Fibroblast of skin of right biceps (primary cell): ENCODE measurements at places on chromosomes 5 and 9.

- no peak for DNase-seq
Measured at GRCh38 chr9:15140051-15140450, 167.0 kb downstream of the TTC39B start.

DNA sequence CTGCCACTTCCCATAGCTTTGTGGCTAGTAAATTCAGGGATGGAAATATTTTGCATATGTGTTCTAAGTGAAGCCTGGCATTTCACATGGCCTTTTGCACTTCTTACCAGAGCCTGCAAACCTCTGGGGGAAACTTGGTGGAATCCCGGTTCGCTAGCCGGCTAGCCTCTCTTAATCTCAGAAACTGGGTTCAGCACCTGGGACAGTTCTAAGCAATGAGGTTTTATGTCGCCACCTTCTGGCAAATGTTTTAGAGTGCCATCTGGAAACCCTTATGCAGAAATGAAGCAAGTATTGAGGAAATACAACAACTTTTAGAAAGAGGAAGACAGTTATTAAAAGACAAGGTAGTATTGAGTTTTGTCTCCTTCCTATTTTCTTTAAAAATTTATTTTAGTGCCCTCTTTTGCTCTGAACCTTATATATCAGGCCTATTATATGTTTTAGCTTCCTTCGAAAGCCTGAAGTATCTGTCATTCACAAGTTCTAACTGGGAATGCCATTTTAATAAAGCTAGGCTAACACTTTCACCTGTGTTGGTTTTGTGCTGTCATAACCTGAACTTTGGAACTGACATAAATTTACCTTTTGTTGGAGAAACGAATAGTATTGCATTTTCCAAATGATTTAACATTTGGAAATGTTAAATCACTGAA lies 963 bp upstream of the HTR1A start:
- peak; percentile 65 for DNase-seq

DNA sequence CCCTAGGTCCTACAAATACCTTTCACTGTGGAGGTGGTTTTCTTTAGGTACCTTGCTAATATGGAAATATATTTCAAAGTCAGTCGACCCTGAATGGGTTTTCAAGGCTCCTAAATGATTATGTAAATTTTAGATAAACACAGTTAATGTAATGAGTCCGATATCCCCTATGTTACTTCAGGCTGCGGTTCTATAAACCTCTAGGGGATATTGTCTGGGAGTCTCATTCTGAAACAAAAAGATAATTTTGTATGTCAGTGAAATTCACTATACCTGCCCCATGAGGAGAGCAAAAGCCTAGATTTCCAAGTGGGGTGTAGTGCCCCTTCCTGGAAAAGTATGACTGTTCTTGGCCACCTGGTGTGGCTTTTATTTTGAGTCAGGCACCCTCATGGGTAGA lies 377.3 kb downstream of the ICE1 start:
- no peak for DNase-seq

DNA sequence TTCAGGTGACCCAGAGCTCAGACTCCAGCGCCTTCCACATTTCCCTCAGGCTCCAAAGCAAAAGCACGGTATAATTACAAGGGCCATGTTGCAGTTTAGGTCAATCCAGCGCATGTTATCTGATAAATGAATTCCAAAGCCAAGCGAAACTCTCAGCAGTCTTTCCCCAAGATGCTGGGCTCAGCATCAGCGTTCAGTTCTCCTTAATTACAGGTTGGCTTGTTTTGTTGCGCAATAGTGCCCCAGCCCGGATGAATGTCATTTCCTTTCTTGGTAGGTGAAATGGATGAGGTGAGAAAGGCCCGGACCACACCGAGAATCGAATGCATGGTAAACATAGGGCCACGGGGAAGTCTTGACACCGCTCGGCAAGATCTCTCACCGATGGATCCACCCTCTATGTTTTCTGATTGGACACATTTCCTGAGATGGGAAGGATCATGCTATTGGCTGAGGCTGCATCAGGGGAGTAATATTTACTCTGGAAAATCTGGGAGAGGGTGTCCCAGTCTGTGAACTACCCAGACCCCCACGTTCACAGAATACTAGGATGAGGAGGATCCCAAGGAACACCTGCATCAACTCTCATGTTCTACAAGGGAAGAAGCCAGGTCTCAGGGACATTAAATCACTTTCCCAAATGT lies 221.2 kb upstream of the ANKRD55 start:
- DNase-seq = no peak

GRCh38 chr5:37598733-37599132 lies 219.6 kb downstream of the WDR70 start:
- DNase-seq = no peak

DNA sequence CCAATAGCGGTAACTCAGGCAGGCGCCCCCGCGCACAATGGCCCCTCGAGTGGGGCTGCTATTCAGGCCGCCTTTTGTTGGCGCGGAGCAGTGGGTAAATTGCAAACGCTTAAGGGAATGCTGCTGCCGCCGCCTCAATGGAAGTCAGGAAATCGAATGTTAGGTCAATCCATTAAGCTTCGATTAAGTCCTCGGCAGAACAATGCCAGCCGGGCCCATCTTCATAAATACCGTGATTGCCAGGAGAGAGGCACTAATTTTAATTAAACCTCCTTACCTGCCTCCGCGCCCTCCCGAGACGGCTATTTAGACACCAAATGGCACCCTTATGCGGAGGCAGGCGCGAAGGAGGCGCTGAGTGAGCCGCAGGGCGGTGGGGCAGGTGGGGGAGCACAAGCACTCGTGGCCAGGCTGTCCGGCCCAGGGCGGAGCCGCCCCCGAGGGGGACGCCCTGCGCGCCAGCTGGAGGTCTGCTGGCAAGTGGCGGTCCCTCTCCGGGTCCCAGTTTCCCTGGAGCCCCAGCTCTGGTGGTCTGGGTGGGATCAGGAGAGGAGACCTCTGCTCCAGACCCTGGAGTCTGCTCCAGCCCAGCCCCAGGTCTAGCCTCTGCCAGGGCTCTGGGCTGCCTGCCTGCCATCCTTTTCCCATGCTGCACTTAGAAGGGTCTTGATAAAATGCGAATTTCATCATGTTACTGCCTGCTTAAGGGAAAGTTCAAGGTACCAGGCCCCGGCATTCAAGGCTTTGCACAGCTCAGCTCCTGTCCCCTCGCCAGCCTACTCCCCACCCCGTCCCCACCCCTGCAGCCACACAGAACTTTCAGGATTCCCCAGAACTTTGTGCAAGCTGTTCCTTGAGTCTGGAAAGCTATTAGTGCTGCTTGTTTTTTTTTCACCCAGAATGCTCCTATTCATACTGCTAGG lies 19.7 kb downstream of the NR5A1 start:
- DNase-seq = no peak

GRCh38 chr9:68536876-68537615 lies 3.6 kb downstream of the TMEM252 start:
- DNase-seq = no peak

DNA sequence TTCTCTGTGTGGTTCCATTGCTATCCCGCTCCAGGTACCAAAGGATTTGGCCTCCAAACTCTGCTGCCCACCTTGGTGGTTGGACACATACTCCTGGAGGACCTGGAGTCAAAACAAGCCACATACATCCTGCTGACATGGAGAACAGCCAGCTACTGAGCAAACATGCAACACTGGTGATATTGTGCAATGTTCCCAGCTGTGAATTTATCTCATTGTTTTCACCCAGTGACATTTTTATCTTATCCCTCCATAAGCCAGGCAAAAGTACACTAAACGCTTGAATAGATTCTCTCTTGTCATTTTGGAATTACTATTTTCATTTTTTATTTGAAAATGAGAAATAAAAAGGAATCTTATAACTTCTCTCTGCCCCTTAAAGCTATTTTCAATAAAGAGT lies 11.1 kb upstream of the CTSL start:
- peak; percentile 80 for DNase-seq

- no peak for DNase-seq
Measured at GRCh38 chr5:83036991-83037575, 40.1 kb downstream of the TMEM167A start.

DNA sequence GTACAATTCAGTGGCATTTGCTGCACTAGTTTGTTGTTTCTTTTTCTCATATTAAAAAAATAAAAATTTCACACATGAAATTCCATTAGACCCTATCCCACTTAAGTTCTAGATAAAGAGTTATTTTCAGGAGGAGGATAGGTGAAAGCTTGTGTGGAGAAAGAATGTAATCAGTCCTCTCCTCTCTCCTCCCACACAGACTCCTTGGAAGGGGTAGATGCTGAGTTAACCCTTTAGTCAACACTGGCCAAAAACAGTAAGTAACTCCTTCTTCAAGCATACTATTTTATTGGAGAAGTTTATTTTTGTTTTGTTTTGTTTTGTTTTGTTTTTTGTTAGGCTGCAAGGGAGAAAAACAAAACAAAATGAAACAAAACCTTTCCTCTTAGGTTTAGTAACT lies 30.6 kb upstream of the LMNB1 start:
- no peak for DNase-seq

GRCh38 chr9:128892221-128892921 lies 10.4 kb downstream of the LRRC8A start:
- DNase-seq = peak; percentile 81

DNA sequence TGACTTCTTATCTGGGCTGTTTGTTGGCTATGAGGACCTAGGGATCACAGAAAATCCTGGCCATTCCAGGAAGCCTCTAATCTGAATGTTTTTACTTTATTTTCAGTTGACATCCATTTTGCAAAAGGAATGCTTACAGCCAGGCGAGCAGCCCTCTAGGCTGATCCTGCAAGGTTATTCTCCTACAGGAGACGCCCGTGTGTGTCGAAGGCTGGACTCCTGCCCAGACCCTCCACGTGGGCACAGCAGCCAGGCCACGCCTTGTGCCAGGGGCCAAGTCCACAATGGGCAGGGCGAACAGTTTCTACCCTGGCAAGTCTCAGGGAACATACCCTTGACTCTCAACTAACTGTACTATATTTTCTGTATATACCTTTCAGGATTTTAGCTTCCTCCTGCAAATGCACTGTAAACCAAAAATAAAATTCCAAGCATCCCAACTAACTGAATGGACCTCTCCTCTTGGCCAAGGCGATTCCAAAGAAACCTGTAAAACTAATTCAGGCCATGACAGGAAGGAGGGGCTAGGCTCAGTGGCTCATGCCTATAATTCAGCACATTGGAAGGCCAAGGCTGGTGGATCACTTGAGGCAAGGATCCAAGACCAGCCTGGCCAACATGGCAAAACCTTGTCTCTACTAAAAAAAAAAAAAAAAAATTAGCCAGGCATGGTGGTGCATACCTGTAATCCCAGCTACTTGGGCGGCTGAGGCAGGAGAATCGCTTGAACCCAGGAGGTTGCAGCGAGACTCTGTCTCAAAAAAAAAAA lies 5.7 kb downstream of the CMBL start:
- no peak for DNase-seq

DNA sequence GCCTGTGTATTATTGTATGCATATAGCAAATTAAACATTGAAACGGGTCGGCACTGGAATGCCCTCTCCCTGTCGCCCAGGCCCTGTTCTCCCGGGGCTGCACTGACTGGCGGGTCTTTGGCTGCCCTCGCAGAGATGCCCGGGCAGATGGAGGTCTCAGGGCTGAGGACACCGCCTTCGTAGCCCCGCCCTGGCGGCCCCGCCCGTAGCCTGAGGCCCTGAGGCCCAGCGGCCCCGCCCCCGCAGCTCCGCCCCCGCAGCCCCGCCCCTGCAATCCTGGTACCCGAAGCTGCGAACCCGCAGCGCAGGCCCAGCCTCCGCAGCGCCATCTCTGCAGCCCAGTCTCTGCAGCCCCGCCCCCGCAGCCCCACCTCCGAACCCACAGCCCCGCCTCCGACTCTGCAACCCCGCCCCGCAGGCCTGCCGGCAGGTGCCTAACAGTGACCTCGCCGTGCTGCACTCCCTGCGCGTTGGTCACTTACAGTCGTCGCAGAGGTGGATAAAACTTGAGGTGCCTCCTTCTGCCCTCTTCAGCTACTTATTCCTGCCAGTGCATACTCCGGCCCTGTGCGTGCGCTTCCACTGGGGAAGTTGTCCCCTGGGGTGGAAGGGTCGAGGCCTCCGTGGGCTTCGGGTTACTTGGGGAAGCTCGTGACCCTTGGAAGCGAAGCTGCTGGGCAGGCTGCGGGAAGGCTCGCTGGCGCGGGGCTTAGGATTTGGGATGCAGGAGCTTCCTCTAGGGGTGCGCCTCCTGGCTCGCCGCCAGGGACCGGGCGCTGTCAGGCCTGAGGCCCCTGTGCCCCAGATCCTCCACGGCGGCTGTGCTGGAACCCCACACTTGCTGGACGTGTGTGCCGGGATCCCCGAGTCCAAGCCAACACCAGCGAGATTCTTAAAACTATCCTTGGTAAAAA lies 72.3 kb downstream of the ICE1 start:
- DNase-seq = peak; percentile 51

- DNase-seq = peak; percentile 35
Measured at GRCh38 chr5:83145241-83145640, 67.9 kb downstream of the XRCC4 start.

GRCh38 chr5:149526845-149527590 lies 24.2 kb downstream of the CSNK1A1 start:
- DNase-seq = no peak

DNA sequence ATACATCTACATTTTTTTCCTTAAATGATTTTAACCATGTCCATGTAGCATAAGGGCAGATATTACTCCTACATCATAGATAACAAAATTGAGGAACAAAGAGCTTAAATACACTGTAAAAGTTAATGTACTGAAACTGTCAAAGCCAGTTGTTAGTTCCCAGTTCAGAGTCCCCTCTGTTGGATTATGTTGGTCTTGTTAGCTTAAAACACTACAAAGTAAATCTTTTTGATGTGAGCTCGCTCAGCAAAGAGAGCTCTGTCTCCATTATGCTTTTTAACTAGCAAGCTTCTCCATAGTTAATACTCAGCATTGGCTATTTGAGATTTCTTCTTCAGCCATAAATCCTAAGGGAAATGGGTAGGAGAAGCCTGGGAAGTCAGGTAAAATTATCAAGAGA lies 149.1 kb downstream of the ADAMTS6 start:
- DNase-seq = no peak

DNA sequence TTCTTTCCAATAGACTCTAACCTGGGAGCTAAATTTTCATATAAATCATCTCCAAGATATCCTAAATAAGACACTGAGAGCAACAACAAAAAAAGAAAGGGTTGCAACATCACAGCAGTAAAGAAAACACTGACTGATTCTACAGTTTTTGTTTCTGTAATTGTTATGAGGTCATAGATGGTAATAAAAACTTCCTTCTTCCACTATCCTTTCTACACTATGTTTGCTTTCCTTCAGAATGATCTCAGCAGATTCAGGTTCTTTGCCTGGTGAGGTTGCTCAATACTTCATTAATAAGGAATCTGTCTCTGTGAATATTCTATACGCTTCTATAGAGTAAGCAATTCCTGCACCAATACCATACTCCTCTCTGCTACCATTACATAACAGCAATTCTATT lies 835.6 kb upstream of the GRAMD2B start:
- no peak for DNase-seq

DNA sequence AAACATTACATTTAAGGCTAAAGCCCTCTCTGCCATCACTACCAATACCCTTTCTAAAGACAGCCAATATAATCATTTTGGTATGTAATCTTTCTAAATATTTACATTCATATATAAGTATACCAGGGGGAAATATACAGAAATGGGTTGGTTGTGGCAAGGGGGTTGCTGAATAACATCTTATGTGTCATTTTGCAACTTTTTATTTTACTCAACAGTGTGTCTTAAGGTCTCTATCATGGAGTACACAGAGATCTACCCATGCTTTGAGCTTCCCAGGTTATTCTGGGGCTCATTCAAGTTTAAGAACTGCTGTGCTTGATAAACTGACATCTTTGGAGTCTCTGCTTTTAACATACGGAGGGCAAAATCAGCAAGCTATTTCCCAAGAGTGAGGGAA lies 7.4 kb upstream of the FAT2 start:
- no peak for DNase-seq

- no peak for DNase-seq
Measured at GRCh38 chr9:36399980-36400331, at the start of gene RNF38. Gene RNF38, minus strand, starts transcription at chr9:36400269. Its CDS starts 161 bp downstream, at chr9:36400108.
